ENCODE measurements at places on chromosomes 7 and 10.

- no peak for DNase-seq
Measured at GRCh38 chr7:22435105-22435504, 64.9 kb downstream of the STEAP1B start.

DNA sequence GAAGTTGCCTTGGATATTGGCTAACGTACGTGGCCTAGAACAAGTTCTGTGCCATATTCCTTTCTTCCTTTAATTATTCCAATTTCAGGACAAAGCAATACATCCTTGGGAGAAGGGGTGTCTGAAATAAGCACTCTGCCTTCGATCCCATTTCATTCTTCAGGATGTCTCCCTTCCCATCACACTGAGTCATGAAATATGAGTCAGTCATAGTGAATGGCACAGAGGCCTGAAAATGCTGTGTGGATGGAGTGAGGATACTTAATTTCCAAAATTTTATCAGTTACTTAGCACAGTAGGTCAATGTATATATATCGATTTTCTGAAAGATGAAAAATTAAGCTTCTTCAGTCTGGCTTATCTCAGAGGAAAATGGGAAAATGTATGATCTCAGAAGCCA is 19.5 kb downstream of the EVX1 start:
- no peak for DNase-seq

GRCh38 chr7:103867874-103868273 is 121.6 kb downstream of the RELN start:
- no peak for DNase-seq

GRCh38 chr10:69505636-69506318 is 54.5 kb downstream of the TSPAN15 start:
- no peak for DNase-seq

DNA sequence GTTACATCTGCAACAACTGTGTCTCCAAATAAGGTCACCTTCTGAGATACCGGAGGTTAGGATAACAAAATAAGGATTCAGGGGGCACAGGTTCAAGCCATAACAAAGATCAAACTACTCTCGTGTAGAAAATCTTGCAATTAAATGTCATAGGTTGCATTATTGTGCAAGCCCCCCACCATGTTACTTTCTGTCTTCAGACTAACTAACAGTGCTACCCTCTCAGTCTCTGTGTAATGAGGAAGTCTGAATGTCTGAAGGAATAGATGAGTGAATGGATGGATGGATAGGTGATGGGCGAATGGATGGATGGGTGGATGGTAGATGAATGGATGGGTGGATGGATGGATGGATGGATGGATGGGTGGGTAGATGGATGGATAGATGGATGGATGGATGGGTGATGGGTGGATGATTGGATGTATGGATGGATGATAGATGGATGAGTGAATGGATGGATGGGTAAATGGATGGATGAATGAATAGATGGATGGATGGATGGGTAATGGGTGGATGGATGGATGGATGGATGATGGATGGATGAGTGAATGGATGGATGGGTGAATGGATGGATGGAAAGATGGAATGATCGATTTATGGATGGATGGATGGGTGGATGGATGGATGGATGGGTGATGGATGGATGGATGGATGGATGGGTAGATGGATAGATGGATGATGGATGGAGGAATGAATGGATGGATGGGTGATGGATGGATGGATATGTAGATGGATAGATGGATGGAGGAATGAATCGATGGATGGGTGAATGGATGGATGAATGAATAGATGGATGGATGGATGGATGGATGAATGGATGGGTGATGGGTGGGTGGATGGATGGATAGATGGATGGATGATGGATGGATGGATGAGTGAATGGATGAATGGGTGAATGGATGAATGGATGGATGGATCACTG is 557.3 kb upstream of the FOXK1 start:
- no peak for DNase-seq

- no peak for DNase-seq
Measured at GRCh38 chr10:3702569-3702968, 82.4 kb downstream of the KLF6 start.

GRCh38 chr10:114632869-114633715 is 25.0 kb downstream of the ABLIM1 start:
- DNase-seq, result no peak

DNA sequence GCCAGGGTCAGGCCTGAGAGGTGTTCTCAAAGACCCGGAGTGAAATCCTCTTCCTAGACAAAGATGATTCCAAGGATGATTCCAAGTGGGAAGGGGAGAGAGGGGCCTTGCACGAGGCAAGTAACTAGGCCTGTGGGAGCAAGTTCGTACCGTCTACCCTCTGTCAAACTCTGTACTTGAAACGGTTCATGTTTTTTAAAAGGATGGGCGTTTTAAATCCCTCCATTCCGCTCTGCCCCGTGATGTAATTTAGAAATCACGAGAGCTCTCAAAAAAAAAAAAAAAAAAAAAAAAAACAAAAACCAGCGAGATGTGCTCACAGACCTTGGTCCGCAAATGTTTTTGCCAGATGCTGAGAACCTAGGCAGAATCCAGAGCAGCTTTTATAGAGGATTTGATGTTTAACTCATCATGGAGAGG is 114.7 kb upstream of the CARD11 start:
- DNase-seq, result no peak

All from stimulated activated CD8-positive, alpha-beta memory T cell treated with anti-CD3 and anti-CD28 coated beads, Interleukin-12 subunit alpha, Interleukin-12 subunit beta, amount 100 ng/mL, for 4 hours (primary cell).